ENCODE measurements at places on chromosomes 1 and 21.

- ATAC-seq = no peak
Observed at GRCh38 chr1:183554577-183554976, 35.7 kb downstream of the NCF2 start.

DNA sequence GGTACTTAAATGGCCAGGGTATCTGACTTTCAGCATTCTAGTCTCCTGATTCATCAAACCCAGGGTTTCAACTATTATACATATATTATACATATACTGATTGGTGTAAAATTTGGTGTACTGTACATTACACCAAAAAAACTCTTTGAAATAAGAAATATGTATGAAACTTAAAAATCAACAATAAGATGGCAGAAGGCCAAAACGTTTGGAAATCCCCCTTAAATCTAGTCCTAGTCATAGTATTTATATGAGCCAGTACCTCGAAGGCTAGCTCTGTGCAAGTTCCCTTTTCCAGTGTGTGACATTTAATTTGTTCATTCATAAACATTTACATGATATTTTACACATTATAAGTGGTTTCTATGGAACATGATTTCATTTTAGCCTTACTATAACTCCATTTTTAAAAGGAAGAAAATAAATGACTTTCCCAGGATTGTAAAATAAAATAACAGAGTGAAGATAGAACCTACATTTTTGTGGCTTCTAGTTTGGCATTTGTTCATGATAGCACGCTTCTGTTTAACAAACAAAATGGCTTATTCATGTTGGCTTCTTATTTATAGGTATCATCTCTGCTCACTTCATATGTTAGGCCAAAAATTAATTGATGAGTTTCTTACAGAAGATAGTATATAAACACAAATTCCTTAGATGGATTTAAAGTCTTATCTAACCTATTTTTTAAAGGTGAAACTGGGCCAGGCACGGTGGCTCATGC lies 18.8 kb upstream of the ZNF281 start:
- peak; percentile 70 for ATAC-seq

DNA sequence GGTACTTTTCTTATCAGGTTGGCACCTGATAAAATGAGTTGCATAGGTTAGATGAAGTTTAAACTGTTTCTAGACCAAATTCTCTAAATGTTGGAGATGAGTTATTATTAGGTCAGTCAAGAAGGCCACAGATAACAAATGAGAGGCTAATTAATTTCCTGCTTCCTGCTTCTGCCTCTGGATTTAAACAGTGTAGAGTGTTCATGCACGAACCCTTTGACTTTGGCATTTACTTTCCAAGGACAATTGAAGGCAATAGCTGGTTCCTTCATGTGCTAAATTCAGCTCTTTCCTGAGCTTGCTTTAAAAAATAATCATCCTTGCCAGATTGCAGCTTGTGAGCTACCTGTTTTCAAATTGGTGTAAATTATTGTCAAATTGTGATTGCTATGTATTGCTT lies 80.6 kb downstream of the RASAL2 start:
- ATAC-seq = no peak

DNA sequence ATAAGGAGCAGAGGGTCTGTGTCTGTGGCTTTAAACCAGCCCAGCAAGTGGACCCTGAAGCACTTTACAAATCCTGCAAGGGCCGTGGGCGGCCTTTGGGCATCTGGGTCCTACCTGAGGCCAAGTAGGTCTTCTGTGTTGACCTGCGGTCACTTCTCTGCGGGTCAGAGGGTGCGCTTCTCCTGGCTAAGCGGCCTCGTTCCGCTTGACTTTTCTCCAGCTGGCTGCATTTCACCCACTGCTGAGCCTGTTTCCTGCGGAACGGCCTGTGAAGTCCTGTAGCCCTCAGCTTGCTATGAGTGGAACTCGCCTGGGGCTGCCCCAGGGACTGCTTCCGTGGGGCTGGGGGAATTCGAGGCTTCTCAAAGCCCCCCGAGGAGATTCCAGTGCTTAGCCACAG lies 43.3 kb downstream of the SLC37A1 start:
- ATAC-seq = no peak

GRCh38 chr1:226821719-226822085 lies 48.7 kb upstream of the PSEN2 start:
- no peak for ATAC-seq

DNA sequence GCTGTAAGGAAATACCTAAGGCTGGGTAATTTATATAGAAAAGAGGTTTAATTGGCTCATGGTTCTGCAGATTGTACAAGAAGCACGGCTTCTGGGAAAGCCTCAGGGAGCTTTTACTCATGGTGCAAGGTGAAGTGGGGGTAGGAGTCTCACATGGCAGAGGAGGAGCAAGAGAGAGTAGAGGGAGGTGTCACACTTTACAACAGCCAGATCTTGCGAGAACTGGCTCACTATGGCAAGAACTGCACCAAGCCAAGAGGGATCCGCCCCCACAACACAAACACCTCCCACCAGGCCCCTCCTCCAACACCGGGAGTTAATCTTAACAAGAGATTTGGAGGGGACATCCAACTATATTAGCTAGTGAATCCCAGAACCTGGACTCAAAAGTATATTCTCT lies 135.4 kb upstream of the SOD1 start:
- no peak for ATAC-seq

GRCh38 chr1:39573736-39574624 lies 2.6 kb downstream of the PABPC4 start:
- no peak for ATAC-seq

Data from activated CD4-positive, CD25-positive, alpha-beta regulatory T cell treated with anti-CD3 and anti-CD28 coated beads, Interleukin-2, amount 50 U/mL, for 24 hours (primary cell).